ENCODE measurements at places on chromosomes 3 and 15.
A peak's percentile ranks its signal among the peaks of the same experiment; 100 is the strongest.

- DNase-seq: no peak
These were observed 47.5 kb downstream of the GTPBP8 start for GRCh38 chr3:113038328-113038727.

GRCh38 chr15:29223640-29224039 lies 46.0 kb downstream of the NSMCE3 start:
- no peak for DNase-seq

GRCh38 chr15:89479173-89479572 lies 17.2 kb downstream of the RHCG start:
- no peak for DNase-seq

DNA sequence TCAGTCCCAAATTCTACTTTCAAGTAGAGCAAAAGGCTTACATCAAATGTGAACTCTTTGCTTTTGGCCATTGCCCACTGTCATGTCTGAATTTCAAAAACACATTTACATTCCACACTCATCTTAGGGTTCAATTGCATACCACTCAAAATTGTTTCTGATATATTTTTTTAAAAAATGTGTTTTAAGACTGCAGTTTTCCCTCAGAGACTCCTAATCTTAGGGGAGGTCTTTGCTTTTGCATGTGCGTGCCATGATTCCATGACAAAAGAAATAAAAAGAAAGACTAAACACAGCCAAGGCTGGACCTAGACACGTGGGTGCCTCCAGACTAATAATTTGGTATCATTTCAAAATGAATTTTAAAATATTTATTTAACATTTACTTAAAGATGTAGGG lies 396.8 kb upstream of the RASGRP1 start:
- DNase-seq: no peak

- DNase-seq: peak; percentile 69
These were observed 322.9 kb downstream of the SLC9A9 start for GRCh38 chr3:143525408-143525807.

- DNase-seq: peak; percentile 67
These were observed 1.0 kb upstream of the ARIH1 start for GRCh38 chr15:72472992-72473610.

DNA sequence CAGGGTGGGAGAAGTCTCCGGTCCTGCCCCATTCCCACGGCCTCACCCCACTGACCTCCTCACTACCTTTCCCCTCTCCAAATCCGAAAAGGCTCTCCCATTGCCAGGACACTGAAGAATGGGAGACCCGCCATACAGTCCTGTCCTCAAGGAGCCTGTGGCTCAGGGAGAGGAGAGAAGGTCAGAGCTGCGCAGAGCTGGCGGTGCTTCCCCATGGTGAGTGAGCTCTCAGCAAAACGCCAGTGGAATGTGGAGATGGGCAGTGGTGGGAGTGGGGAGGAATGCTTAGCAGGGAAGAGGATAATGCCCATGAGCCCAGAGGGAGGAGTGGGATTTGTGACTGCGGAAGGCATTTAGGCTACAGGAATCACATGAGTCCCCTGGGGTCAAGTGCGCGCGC lies 20.1 kb downstream of the FAM43A start:
- no peak for DNase-seq

DNA sequence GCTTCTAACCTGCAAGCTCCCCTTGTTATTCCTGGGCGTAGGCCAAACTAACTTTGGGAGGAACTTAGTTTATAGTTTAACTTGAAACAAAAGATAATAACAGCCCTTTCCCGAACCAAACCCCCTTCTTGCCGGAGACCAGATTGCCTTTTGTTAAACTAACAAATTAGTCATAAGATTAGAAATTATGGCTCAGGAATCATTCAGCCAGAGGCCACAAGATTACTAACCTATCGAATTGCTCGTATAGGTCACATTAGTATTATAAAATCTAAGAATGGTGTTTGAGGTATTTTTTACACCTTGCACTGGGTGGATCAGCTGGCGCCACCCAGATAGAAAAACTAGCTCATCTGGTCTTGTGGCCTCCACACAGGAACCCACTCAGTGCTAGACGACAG lies 65.3 kb upstream of the RAP2B start:
- DNase-seq: no peak

DNA sequence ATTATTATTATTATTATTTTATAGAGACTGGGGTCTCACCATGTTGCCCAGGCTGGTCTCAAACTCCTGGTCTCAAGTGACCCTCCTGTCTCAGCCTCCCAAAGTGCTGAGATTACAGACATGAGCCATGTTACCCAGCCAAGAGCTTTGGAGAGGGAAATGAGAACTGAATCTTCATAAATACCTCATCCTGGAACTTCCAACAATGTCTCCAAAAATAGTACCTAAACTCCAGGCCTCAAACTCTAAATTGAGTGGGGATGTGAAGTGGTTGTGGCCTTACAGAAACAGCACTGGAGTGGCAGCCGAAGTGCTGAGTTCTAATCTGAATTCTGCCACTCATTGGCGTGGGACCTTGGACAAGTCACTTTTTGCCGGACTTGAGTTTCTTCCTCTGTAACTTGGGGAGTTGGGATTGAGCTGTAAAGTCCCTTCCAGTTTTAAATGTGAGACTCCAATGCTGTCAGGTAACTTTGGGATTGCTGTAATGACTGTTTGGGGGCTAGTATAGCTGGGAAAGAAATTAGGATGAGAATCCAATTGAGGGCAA lies 10.0 kb upstream of the SRP14 start:
- DNase-seq: no peak

- no peak for DNase-seq
These were observed 103.4 kb downstream of the IL20RB start for GRCh38 chr3:137061186-137061585.

DNA sequence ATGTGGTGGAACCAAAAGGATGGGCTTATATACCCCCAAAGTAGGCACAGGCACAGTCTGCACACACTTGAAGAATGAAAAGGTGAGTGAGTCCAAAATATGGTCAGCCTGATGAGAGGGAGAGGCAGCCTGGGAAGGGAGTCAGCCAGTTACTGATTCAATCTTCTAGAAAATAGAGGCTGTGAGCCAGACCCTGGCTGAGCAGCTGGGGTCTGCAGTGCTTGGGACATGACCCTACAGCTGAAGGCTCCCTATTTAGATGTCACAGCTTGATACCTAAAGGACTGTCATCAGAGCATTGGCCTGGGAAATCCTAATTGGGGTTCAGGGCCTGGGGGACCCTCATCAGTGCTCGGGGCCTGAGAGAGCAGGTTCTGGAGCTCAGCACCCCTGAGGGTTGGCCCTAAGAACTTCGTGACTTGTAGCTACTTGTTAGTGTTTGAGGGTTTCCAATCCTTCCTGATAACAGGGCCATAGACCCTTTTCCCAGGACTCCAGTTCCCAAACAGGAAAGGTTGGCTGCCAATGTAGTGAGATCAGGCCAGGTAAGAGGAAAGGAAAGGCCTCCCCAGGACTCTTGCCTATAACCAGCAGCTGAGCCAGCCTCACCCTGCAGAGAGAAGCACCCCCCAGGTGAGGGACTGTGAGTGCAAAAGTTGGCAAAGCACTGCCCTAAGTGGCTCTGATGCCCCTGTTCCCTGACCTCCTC lies 54.7 kb upstream of the SLCO2A1 start:
- DNase-seq: no peak

DNA sequence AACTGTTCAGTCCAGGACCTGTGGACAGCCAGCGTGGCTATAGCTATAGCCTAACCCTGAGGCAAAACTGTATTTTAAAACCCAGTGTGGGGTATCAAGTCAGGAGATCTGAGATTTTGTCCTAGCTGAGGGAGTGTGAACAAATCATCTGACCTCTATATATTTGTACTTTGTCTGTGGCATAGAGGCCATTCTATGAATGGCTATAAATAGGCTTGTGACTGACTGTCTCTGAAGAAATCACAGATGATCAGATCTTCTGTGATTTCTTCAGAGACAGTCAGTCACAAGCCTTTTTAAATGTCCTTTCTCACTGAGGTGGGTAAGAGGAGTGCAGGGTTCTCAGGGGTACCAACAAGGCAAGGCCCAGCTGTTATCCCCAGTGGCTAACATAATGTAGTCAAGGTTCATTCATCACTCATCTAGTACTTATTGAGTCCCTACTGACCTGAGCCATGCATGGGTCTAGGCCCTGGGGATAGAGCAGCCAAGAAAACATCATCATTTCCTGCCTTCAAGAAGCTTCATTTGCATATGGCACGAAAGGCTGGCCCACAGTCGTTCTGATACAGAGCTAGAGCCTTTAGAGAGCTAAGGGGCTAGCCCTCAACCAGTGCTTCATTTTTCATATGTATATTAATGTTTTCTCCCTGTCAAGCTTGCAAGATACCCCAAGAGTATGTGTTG lies 53.3 kb downstream of the TIPARP start:
- DNase-seq: no peak

DNA sequence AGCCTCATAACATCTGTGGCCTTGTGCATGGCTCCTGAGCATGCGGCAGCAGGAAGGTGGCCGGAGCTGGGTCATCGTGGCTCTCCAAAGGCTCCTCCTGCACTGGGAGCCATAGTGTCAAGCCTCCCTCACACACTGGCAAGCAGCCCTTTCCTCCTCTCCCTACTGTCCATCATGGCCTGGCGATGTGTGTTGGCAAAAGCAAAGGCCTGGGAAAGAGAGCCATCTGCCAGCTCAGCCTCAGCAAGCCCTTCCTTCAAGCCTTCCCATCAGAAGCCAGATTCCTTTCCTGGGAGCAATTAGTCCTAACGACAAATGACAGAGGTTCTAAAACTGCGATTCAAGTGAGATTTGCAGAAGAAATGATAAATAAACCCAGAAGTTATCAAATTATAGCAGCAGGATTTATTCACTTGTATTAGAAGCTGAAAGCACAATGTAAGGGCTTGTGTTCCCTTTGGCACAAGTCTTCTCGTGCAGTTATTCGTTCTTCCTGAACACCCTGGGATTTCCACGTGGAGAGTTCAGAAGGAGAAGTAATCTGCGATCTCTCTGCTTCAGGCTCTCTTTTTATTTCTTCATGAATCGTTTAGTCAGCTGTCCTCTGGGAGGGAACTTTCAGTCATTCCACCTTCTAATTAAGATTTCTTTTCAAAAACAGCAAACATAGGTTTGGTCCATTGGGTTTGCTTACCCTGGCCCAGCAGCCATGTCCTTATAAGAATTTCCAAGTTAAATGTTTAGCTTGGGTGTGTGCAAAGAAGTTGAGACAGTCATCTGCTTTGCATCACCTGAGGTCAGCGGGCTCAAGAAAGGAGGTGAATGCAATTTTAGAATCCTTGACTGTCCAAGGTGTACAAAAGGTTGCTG lies 110.3 kb upstream of the TMC3 start:
- no peak for DNase-seq

GRCh38 chr3:108513961-108514360 lies 3.6 kb upstream of the MYH15 start:
- peak; percentile 42 for DNase-seq

DNA sequence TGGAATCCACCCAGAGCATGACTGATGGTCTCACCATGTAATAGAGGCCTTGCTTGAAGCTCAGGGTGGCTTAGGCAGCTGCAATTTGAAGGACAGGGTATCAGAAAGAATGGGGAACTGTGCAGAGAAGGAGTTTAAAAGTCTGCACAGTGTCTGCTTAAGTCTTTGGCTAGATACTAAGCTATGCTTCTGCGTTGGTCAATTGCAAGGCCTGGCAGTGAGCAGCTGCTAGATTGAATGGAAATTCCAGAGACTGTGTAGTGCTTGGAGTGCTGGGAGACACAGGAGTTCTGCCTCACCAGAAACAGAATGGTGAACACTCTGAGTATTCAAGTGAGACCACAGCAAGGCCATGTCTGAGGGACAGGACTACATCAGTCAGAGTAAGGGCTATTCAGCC lies 17.3 kb upstream of the ATP10A start:
- no peak for DNase-seq

DNA sequence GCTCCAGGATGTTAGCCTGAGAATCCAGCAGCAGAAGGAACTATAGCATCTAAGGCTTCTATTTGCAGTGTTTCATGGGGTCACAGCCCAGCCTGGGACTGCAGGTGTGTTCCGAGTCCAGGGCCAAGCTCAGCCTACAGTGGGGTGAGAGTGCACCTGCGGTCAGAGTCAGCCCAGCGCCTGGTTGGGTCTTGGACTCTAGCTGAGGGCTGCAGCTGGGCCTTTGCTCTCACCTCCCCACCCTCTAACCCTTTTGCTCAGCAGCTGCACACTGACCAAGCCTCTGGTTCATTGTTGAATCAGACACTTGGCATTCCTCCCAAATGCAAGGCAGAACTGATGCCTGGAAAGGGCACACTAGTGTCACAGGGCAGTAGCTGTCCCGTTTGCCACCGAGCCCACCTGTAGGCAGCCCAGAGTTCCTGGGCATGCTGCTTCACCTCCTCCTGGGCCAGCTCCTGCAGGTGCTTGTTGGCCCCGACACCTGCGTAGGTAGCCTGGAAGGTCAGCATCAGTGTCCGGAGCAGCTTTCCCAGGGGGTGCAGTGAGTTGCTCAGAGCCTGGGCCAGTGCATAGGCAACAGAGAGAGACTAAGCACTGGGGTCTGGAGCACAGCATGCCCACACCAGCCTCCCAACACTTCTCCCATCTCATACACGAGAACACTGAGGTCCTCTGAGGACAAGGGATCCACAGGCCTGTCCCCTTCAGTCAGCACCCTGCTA lies 17.5 kb downstream of the ALS2CL start:
- DNase-seq: peak; percentile 72

GRCh38 chr3:128497305-128498126 lies 4.5 kb upstream of the GATA2 start:
- peak; percentile 81 for DNase-seq

- peak; percentile 95 for DNase-seq
These were observed 1.9 kb downstream of the GNAI2 start for GRCh38 chr3:50237754-50238548.

- DNase-seq: no peak
These were observed 3.3 kb downstream of the DPPA2 start for GRCh38 chr3:109313061-109313460.

DNA sequence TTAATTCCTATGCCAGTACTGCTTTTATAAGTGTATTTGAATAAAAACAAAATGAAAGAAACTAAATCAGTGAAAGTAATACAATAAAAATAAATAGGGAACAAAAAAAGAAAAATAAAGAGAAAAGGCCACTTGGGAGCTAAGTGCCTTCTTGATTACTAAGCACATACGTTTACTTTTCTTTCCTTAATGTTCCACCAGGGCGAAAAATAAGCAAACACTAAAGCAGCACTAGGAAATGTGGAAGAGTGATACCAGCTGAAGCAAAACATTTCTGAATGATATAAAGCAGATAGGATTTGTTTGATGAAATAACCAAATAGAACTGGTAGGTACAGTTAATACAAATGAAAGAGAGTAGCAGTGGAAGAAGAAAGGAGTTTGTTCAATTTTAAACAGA lies 132.8 kb upstream of the ZPLD1 start:
- no peak for DNase-seq

DNA sequence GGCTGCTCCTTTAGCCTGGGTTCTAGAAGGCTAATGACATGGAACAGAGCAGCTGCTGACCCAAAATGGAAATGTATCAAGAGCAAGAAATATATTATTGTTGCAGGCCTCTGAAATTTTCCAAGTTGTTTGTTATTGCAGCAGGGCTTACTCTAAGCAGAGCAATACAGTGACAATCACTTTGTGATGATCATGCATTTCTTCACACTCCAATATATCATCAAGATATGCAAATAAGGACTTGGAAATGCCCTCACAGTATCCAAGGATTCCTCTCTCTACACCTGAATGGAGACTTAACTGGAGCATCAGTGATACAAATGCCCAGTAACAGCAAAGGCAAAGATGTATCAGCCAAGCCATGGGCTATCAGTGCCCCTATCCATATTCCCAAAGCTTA lies 89.6 kb downstream of the PDZRN3 start:
- no peak for DNase-seq
